ENCODE measurements at places on chromosomes 2 and 18.

- no peak for DNase-seq
These were observed 106.4 kb downstream of the KCNH7 start for GRCh38 chr2:162731917-162732804.

DNA sequence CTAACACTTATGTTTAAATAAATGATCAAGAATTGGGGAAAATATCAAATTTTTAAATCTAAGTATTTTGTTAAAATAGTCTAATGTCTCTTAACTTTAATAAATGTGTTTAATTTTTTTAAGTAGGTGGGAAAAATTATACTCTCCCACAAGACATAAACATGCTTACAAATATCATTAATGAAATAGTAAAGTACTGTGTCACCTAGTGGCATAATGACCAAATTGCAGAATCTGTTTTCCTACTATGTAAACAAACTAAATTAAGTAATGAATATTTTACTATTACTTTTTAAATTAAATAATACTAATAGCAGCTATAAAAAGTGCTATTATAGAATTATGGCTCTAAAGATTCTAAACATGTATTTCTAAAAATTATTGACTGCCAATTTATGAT is 52.0 kb upstream of the CHAC2 start:
- DNase-seq, result no peak

DNA sequence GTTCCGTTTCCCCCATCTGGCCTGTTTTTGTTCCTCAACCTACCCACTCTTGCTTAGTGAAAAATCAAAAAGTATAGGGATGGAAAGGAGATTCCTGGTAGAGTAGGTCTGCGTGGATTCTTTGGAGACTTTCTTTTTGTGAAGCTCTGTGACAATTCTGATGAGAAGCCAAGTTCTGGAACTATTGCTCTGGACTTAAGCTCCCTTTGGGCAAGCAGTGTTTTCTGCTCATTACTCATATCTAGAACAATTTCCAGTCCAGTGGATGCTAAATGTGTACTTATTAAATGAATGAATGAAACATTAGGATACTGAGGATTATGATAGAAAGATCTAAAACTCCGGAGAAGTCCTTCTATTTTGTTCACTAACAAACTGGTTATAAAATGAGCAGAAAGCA is 76.5 kb downstream of the SOCS6 start:
- no peak for DNase-seq

GRCh38 chr2:86592547-86593230 is 29.4 kb upstream of the CHMP3 start:
- DNase-seq, result no peak

DNA sequence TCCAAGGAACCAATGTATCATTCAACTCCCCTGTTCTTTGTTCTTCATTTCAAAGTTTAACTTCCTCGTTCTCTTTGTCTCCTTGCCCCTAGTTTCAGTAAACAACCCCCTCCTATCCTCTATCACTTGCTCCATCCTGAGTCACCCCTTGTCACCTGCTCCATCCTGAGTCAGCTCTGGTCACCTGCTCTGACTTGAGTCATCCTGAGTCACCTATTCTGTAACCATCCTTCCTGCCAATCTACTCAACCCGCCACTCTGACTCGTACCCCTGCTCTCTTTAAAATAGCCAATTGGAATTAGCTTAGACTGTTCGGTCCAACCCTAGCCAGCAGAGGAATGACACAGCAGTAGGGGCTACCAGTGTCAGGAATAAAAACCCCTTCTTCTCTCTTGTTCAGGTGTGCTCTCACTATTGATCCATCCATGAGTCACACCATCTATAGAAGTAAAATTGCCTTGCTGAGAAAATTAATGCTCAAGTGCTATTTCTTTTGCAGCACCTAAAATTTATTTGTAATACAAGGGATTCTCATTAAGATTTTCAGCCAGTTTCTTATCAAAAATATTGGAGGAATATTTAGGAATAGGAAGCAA is 326.8 kb downstream of the AKAIN1 start:
- no peak for DNase-seq

- DNase-seq, result no peak
These were observed 52.8 kb upstream of the PMAIP1 start for GRCh38 chr18:59846814-59847490.

DNA sequence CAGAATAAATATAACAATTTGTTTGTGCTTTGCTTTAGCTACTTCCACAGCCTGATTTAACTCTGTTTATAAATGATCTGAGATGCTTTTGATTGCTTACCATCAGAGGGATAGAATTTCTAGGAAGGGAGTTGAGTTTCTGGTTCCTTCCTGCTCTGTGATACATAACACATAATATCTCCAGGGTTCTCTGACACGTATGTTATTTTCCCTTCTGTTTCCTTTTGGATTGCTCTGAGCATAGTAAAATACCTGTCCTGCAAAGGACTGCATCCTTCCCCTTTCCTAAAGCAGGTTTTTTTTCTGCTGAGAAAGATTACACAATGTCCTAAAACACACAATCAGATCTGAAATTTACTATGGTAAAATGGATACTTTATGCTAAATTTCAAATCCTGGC is 76.1 kb downstream of the CABYR start:
- no peak for DNase-seq

- DNase-seq, result no peak
These were observed 35.4 kb upstream of the TMEM182 start for GRCh38 chr2:102726128-102727087.

- DNase-seq, result no peak
These were observed 30.1 kb downstream of the TGIF1 start for GRCh38 chr18:3479978-3480509.

DNA sequence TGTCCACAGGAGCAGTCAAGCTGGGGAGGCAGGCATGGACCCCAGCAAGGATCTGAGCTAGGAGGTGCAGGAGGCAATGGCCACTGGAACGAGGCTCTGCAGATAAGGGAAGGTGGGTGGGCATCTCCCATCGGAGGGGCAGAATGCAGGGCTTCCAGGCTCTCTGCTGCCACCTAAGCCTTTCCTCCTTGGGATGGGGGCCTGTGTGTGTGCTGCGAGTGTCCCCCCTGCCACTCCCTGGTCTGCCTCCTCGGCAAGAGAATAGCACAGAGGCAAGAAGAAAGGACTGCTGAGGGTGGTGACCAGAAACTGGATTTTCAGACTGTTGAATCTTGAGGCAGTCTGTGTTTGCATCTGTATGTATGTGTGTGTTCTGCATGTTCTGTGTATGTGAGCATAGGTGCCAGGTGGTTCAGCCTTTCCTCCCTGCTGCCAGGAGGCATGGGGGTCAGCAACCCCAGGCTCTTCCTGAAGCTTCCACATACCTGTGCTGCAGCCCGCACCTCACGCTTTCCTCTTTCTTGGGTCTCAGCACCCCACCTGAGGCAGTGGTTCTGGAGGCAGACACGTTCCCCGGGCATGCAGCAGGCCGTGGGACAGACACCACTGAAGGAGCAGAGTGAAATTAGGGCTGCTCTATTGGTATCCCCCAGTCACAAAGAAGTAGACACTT is 86.7 kb downstream of the EPAS1 start:
- DNase-seq, result no peak

- DNase-seq, result no peak
These were observed 92.4 kb downstream of the SOCS6 start for GRCh38 chr18:70380915-70381896.

DNA sequence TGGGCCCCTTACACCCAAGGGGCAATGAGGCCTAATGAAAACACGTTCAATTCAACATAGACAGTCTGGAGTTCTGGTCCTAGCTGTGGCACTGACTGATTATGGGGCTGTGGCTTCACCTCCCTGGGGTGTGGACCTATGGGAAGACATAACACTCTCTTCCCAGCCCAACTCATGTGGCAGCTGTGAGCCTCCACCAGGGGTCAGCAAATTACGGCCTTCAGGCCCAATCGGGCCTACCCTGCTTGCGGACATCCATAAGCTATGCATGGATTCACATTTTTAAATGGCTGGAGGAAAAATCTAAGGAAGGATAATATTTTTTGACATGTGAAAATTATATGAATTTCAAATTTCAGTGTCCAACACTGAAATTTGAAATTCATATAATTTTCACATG is 101.3 kb downstream of the LOXHD1 start:
- peak; percentile 21 for DNase-seq

GRCh38 chr2:45759310-45759851 is 107.9 kb downstream of the PRKCE start:
- peak; percentile 81 for DNase-seq

- no peak for DNase-seq
These were observed 558 bp upstream of the CEP192 start for GRCh38 chr18:12990641-12990966.

- no peak for DNase-seq
These were observed 31.9 kb downstream of the GLI2 start for GRCh38 chr2:120767486-120768005.

DNA sequence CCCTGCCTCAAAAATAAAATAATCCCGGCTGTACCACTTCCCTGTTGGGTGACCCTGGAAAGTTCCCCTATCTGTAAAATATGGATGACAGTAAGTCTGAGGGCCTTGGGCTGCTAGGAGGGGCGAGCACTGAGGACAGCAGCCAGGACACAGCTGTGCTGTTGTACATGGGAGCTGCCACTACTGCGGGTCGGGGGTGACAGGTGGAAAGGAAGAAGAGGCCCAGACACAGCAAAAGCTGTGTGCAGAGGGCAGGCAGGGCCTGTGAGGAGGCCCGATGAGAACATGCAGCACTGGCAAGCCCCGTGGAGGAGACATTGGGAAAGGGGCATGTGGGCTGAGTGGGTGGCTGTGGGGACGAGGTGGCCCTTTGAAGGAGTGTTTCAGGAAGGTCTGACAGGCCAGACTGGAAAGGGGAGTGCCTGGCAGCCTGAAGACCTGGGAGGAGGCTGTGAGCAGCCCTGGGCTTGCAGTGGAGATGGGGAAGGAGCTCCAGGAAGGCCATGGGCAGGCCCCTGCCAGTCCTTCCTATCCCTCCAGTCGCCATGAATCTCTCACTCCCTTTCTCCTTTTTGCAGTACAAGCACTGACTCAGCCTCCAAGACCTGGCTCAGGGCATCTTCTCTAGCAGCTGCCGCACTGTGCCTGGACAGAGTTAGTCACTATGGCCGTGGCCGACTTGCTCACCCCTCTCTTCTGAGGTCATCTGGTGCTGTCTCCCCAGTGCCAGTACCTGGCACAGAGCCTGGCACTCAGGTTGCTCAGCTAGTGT is 28.9 kb upstream of the SEMA4C start:
- DNase-seq, result no peak

GRCh38 chr2:149732001-149732685 is 144.6 kb upstream of the MMADHC start:
- peak; percentile 11 for DNase-seq

- no peak for DNase-seq
These were observed 67.5 kb downstream of the MYL12B start for GRCh38 chr18:3329471-3329870.

GRCh38 chr2:1024981-1025380 is 74.3 kb downstream of the SNTG2 start:
- DNase-seq, result no peak

DNA sequence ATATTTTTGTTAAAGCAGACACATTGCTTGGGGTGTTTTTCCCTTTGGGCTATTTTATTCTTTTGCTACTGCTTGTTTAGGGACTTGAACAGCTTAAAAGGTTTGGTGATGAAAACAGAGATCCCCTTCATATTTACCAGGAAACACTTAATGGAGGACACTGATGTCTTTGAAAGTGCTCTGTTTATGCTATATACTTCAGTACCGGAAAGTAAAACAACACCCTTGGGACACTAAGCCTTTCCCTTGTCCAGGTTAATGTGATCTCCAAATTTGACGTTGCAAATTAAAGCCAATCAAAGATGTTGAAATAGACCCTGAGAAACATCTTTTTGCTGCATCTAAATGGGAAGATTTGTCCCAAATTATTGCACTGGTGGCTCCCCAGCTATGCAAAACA is 564.6 kb upstream of the PKDCC start:
- no peak for DNase-seq

DNA sequence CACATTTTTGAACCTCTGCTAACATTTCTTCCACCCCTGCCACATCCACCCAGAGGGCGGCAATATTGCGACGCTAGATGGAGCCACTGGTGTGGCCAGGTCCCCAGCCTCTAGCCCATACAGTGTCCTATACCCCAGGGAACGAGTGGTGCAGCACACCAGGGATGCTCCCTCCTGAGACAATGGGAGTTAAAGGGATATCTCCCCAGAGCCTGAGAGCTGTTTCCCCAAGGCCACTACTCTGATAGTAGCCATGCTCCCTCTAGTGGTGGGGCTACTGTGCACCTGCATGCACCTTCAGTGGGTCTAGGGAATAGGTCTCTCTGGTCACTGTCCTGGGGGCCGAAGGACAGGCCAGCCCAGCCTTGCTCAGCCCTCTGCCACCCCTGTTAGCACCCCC is 336.4 kb upstream of the FSHR start:
- DNase-seq, result peak; percentile 48

GRCh38 chr18:754656-755055 is 42.2 kb upstream of the ENOSF1 start:
- DNase-seq, result no peak

GRCh38 chr2:99545604-99546003 is 55.8 kb upstream of the REV1 start:
- no peak for DNase-seq

GRCh38 chr2:165582409-165582808 is 112.9 kb downstream of the CSRNP3 start:
- DNase-seq, result no peak

- DNase-seq, result no peak
These were observed 134.2 kb upstream of the SPRED2 start for GRCh38 chr2:65566617-65567016.

- no peak for DNase-seq
These were observed 129.1 kb downstream of the DDX1 start for GRCh38 chr2:15720561-15721307.

DNA sequence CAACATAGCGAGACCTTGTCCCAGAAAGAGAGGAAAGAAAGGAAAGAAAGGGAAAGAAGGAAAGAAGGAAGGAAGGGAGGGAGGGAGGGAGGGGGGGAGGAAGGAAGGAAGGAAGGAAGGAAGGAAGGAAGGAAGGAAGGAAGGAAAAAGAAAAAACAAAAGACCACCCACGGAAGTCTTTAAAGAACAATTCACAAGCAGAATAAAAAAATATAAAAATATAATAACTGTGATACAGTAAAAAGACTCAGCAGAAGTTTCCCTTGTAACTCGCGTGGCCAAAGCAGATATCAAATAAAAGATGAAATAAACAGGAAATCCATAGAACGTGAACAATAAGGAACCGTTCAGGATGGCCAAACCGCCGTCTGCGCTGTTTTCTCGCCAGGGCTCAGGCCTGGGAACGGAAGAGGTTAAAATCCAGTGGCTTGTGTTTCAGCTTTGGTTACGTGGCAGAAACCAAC is 1.2 kb upstream of the SLC1A4 start:
- no peak for DNase-seq

DNA sequence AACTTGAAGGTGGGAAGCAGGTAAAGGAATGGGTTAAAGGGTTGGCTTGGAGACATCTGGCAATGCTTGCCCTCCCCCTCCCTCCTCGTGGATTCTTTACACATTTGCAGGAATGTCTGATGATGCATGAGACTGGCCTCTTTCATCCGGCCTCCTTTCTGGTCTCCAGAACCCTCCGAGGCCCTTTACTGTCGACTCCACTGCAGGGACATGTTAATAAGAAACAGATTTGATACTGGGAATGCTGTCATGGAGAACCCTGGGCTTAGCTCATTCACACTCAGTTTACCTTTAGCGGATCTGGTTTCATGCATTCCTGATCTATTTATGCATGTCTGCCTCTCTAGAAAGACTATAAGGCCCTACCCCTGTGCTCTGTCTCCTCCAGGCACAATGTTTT is 238.7 kb downstream of the TGIF1 start:
- no peak for DNase-seq

- DNase-seq, result no peak
These were observed 118.8 kb upstream of the RBMS1 start for GRCh38 chr2:160612266-160612856.

GRCh38 chr2:213455316-213456008 is 171.2 kb downstream of the SPAG16 start:
- DNase-seq, result peak; percentile 14
